Germinal center (tissue), 1 donor: ENCODE measurements at places on chromosomes 13 and 19.

DNA sequence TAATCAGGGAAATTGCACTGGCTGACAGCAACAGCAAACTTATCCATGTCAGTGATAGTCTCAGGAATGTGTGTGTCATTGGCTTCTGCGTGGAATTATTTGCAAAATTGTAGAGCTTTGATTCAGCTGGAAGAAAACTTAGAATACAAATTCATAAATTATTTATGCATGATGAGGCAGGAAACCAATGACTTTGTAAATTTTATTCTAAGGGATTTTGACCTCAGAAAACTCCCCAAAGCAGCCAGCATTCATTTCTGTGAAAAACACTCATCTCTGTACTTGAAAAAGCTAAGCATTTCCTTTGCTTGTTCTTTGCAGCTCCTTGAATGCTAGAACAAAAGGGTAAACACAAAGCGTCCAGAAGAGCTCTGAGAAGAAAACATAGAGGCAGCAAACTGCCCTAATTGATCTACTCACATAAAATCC, 162.4 kb downstream of the DCT start:
- DNase-seq = no peak

DNA sequence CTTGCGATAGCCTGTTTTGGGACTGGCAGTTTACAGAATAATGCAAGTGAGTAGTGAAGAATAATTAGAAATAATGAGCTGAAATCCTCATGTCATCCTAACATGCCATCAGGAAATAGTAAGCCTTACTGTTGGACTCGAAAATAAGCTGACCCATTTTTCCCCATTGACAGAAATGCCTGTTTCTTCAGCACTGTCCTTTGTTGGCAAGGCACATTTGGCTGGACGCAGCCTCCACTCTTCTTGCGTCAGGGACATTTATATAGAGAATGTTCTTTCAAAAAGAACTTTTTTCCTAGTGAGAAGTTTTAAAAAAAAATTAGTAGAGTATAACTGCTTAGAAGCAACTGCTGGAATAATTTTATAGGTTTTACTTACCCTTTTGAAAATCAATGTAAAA, 47.1 kb downstream of the ARHGAP35 start:
- no peak for DNase-seq

GRCh38 chr13:45305079-45305478, 35.9 kb downstream of the TPT1 start:
- no peak for DNase-seq

DNA sequence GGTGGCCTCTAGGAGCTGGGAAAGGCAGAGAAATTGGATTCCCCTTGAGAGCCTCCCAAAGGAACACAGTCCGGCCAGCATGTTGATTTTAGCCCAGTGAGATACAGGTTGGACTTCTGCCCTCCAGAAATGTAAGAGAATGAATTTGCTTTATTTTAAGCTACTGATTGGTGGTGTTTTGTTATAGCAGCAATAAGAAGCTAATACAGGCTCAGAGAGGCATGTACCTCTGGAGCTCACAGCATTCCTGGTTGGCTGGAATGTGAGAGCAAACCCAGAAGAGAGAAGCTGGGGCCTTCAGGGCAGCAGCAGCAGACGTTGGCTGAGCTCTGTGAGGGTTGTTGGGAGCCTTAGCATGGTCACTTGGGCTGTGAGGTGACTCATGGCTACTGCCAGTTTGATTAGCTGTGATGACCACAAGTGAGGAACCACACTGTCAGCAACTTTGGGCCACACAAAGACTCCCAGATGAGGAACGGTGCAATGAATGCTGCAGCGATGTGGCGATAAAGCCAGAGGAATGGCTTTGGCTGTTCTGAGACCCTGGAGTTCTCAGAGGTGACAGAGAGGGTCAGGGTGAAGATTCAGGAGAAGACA, 80.1 kb downstream of the CYSLTR2 start:
- DNase-seq = no peak

GRCh38 chr13:97403893-97404750, 29.8 kb upstream of the RAP2A start:
- DNase-seq = no peak

DNA sequence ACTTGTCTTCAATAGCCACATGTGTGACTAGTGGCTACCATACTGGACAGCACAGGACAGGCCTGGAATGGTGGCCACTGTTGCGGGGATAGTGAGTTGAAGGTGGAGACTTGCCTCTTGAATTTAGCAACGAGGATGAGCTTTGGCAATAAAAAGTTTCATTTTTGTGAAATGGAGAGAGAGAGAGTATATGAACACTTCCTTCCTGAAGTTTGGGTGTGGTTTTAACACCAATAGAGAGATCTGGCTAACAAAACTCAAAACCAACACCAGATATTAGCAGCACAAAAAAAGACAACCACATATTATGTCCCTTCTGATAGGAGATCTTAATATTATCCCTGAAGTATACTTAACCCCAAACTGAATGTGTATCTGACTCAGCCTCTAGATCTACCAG, 6.3 kb upstream of the LRFN3 start:
- DNase-seq = no peak

- DNase-seq = no peak
Observed at GRCh38 chr13:104831831-104832230, 1703.6 kb downstream of the EFNB2 start.

- no peak for DNase-seq
Observed at GRCh38 chr13:80666782-80667552, 326.0 kb upstream of the SPRY2 start.

- DNase-seq = no peak
Observed at GRCh38 chr13:51525567-51526167, 58.6 kb upstream of the WDFY2 start.

DNA sequence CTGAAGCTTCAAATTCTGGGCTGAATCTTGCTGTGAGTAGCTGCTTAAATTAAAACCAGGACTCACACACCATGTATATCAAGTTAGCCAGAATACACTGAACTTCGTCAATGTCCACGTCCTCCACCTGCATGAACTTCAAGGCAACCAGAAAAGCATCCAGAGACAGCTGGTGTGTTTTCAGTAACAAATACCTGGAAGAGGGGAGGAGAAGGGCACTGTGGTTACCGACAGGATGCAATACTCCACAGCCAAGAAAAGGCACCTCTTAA, 20.4 kb downstream of the PROZ start:
- no peak for DNase-seq
